ENCODE measurements at places on chromosomes 4 and X.

- no peak overlapping the region for H3K27ac ChIP-seq
- H3K36me3 ChIP-seq = no peaks in the 10 kb centered on the region
- no peaks in the 10 kb centered on the region for H3K27me3 ChIP-seq
- no peaks in the 10 kb centered on the region for H3K4me1 ChIP-seq
- no peak for DNase-seq
Observed at GRCh38 chr4:147447786-147448185, 33.1 kb upstream of the EDNRA start.

DNA sequence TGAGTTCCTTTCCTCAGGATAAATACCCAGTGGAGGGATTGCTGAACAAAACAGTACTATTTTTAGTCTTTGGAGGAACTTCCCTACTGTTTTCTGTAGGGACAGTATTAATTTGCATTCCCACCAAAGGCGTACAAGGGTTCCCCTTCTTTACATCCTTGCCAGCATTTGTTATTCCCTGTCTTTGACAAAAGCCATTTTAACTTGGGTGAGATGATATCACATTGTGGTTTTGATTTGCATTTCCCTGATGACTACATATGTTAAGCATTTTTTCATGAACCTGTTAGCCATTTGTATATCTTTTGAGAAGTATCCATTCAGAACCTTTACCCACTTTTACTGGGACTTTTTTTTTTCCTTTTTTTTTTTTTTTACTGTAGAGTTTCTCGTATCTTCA, 126.2 kb upstream of the ANXA10 start:
- no peaks in the 10 kb centered on the region for H3K4me1 ChIP-seq
- no peak overlapping the region for H3K27ac ChIP-seq
- no peaks in the 10 kb centered on the region for H3K27me3 ChIP-seq
- H3K4me3 ChIP-seq = no peak overlapping the region

DNA sequence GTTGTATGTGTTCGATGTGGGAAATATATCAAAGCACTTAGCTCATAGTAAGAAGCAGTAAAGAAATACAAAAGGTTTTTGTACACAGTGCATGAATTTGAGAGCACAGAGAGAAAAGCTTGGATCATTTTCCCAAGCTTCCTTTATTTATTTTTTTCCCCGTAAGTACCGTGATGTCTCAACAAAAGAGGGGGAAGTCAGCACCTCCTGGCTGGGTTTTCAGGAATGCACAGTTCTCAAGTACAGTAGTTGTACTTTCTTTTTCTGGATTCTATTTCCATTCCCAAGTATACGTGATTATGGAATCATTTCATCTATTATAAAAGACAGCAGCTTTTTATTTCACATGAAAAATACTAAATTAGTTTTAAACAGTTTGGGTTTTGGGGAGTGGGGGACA, 171.5 kb upstream of the EDNRA start:
- DNase-seq = no peak
- H3K27me3 ChIP-seq = no peaks in the 10 kb centered on the region
- no peaks in the 10 kb centered on the region for H3K4me1 ChIP-seq
- no peak overlapping the region for H3K4me3 ChIP-seq

- DNase-seq = no peak
- H3K36me3 ChIP-seq = no peaks in the 10 kb centered on the region
- H3K27me3 ChIP-seq = no peaks in the 10 kb centered on the region
- H3K27ac ChIP-seq = no peak overlapping the region
- H3K4me1 ChIP-seq = no peaks in the 10 kb centered on the region
Observed at GRCh38 chr4:116925900-116926457, 159.4 kb downstream of the TRAM1L1 start.

DNA sequence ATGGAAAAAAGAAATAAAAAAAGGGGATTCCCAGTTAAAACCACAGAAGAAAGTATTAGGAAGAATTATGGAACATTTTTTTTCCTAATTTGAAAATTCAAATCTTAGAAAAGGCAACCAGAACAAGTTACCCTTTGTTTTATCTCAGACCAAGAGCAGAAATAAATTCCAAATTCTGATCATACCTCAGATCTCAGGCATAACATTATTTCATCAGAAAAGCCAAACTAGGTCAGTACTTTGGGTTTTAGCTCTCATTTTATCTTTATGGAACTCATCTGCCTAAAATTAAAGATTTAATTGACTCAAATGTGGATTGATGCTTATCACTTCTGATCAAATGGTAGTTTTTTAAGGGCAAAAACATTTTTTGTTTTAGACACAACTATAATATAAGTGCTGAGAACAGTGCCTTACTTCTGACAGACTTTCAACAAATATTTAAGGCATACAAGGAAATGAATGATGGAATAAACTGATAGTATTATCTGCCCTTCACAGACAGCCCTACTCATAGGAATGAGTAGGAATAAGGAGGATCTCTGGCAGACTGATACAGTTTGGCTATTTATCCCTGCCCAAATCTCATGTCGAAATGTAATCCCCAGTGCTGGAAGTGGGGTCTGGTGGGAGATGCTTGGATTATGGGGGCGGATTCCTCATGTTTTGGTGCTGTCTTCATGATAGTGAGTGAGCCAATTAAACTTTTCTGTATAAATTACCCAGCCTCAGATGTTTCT, 245.3 kb upstream of the PITX2 start:
- no peak overlapping the region for H3K27ac ChIP-seq
- H3K4me3 ChIP-seq = no peak overlapping the region
- no peaks in the 10 kb centered on the region for H3K4me1 ChIP-seq
- no peaks in the 10 kb centered on the region for H3K27me3 ChIP-seq
